ENCODE measurements at places on chromosomes 7 and 10.
A peak's percentile ranks its signal among the peaks of the same experiment; 100 is the strongest.

DNA sequence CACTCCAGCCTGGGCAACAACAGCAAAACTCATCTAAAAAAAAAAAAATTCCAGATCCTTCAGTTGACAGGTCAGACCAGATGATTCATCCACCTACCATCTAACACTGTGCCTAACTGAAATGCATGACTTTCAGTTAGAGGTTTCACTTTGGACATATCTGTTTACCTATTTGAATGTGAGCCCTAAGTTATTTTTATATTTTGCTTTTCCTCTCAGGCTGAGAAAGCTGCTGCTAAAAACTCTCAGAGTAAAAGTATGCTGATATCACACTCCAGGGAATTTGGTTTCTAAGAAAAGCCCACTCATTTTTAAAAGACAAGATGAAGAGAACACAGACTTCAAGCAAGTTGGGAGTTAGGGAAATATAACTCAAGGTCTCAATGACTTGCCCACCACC is 126.0 kb downstream of the SGMS1 start:
- DNase-seq, result no peak

GRCh38 chr10:126133906-126134656 is 237.7 kb downstream of the FANK1 start:
- DNase-seq, result no peak

DNA sequence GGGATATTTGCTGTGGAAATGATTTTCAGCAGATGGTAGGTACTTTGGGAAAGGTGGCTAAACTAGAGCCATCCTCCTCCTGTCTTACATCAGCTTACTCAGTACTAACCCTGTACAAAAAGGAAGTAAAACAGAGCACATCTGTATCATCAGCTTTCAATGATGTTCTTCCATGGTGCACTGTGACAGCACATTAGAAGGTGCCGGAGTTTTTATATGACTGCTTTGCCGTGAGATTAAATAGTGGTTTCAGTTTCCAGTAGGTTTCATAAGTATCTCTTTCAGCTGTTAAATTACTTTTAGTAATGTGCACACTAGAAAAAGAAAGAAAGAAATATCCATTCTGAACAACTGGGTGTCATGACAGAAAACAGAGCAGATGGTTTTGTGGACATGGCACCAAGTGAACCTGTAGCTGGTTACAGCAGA is 86.5 kb downstream of the ARID5B start:
- peak; percentile 69 for DNase-seq

DNA sequence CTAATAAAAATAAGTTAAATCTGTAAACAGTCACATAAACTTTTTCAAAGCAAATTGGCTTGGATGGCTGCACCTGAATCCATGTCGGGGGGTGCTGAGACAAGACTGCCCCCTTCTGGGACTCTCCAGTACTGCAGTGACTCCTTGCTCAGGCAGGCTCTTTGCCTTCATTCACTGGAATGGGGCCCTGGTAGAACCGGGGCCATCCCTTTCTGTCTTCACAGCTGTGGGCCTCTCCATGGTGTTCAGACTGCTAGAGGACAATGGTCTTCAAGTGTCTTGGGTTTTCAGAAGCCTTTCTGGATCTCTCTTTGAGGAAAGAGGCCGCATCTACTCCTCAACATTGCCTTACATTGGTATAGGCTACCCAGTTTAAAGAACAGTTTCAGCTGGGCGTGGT is 16.1 kb upstream of the IMPDH1 start:
- peak; percentile 72 for DNase-seq

DNA sequence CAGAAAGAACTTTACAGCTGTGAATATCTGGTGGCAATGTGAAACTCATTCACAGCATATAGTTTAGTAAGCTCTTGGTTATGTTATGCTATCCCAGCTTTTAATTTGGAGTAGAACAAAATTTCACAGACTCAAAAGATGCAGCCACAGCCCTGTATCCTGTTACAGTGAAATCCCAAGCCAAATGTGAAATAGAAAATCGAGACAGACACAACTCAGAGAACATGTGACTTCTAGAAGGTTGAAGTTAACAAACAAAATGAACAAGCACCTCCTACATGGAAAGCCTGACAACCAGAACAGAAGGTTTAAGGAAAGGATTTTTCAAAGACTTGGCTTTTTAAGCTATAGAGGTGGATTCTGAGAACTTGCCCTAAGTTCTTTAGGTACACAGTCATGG is 39.6 kb downstream of the JAZF1 start:
- no peak for DNase-seq

GRCh38 chr10:68955832-68956532 is at the start of gene DDX21:
Gene DDX21, plus strand, starts transcription at chr10:68956170. Its CDS starts 56 bp downstream, at chr10:68956226.
- peak; percentile 92 for DNase-seq

GRCh38 chr7:30166155-30166840 is 31.5 kb downstream of the MTURN start:
- DNase-seq, result no peak

DNA sequence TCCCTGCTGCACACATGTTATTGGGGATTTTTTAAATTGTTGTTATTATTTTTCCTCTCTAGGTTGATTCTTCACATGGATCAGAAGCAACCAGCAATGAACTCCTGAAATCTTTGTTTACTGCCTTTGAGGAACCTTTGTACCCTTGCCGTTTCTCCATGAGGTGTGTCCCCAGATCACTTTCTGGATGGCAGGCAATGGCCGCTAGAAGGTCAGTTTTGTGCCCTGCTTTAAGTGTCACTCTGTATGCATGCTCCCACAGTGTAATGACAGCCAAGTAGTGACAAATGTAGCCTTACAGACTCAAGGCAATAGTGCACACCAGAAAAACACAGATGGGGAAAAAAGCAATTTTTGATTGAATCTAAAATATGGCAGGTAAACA is 47.7 kb upstream of the NRP1 start:
- no peak for DNase-seq

- DNase-seq, result no peak
These were observed 81.1 kb downstream of the PLPP4 start for GRCh38 chr10:120538091-120538490.

- DNase-seq, result no peak
These were observed 581.2 kb upstream of the MGMT start for GRCh38 chr10:128885573-128886555.

DNA sequence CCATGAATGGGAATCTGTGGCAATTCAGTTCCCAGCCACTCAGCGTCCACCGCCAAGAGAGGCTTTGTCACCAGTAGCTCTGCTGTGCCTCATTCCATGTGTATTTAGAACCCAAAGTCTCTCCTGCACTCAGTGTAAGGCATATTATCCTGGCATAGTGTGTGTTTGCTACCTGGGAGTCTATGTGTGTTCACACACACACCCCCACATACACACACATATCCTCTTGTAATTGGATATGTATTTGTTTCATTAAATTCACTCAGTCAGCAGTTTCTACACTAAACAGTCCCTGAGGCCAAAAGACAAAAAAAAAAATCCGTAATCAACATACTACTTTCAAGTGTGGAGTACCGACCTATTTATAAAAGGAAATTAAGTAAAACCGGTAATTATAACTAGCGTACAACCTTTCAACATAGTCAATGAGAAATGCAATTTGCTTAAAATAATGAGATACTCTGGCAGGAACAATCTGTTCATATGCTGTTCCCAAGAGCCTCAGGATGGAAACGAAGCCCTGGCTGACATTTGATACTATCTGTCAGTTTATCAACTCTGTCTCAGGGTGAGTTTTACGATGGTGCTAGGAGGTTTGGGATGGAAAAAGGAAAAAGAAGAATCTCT is 425.8 kb upstream of the CELF2 start:
- no peak for DNase-seq

DNA sequence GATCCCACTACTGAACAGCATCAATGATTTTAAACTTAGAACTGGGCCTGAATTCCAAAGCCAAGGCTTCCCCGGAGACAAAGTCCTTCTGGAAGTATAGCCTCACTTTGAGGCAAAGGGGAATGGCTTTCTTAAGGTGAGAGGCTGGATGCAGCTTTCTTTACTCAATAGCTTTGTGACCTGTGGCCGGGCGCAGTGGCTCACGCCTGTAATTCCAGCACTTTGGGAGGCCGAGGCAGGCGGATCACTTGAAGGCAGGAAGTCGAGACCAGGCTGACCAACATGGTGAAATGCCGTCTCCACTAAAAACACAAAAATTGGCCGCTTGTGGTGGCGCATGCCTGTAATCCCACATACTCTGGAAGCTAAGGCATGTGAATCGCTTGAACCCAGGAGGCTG is 3.2 kb upstream of the FGFR2 start:
- no peak for DNase-seq

DNA sequence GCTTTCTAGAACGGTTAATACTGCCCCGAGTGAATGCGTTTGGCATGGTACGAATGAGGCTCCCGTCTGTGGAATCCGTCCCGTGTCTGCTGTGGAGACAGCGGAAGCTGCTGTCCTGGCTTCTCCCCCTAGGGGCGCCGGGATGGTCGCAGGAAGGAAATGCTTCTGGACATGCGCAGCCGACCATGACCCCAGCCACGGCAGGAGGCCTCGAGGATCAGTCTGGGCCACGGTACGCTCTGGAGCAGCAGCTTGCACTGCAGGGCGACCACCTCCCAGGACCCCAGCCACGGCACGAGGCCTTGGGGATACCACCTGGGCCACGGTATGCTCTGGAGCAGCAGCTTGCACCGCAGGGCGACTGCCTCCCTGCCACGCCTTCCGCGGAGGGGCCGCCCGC is 107.9 kb downstream of the CYTH3 start:
- no peak for DNase-seq
